T-helper 17 cell (primary cell): ENCODE measurements at places on chromosomes 16 and 17.

GRCh38 chr17:33750943-33751701, 458.0 kb upstream of the ASIC2 start:
- peak; percentile 37 for DNase-seq

DNA sequence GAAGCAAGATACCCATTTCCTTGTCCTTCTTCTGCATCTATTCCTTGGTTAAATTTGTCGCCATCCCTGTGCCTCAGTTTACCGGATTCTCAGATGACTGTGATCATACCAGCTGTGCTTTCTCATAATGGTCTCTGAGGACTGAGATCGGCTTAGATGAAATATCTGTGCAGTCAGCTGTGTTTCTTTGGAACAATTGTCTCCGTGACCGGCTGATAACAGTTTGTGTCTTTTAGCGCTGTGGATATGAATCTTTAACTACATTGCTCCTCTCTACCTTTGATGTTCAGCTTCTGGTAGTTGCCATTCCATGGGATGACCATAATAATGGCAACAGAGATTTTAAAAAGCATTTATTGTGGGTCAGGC, 473 bp downstream of the FTO start:
- no peak for DNase-seq

GRCh38 chr16:8619671-8620370, 1.7 kb upstream of the METTL22 start:
- DNase-seq = no peak

DNA sequence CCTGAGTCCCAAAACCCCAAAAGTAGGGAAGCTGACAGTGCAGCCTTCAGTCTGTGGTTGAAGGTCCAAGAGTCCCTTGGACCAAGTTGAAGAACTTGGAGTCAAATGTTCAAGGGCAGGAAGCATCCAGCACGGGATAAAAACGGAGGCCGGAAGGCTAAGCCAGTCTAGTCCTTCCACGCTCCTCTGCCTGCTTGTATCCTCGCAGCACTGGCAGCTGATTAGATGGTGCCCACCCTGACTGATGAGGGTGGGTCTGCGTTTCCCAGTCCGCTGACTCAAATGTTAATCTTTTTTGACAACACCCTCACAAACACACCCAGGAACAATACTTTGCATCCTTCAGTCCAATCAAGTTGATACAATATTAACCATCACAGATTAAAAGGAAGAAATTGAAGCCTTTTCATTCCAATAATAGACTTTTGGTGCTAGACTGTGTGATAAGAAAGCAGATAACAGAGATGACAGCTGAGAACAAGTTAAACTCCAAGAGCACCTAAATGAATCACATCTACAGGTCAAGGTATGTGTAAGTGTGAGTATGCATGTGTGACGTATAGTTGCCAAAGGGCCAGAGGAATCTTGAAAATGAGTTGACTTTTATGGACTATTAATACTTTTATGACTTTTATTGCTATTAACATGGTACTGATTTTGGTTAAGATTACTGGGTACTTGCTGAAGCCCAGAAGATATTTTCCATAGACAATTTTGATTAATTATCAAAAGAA, 933.5 kb upstream of the SOX9 start:
- no peak for DNase-seq

DNA sequence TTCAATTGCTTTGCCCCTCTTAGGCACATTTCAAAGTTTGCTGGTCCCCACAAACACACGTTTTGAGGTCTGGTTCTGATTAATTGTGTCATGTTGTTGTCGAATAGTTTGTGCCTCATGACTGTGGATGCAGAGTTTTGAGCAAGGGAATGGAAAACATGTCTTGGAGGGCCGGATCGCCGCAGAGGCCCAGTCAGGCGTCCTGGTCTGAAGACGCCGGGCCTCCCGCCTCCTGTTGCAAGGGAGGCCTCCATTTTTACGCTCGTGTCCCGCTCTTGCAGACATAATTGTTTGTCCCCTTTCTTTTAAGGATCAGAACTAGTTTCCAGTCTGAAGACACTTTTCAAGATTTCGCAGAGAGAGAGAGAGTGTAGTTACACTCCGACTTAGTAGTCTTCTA, 3.2 kb downstream of the NTN1 start:
- no peak for DNase-seq

DNA sequence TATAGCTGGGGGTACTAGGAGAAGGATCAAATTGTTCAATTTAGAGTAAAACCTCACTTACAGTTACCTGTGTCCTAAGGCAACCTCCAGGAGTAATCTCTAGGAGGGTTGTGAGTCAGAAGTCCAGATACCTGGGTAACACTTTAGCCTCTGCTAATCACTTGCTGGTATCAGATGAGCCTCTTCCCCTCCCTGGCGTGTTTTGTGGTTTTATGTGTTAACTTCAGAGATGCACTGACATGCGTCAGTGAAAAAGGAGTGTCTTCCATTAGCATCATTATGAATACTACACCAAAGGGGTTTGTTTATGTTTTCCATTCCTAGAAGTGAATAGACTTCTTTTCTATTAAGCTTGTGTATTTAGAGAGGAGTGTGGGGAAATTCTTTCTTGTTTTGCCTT, 208.2 kb downstream of the FTO start:
- no peak for DNase-seq

DNA sequence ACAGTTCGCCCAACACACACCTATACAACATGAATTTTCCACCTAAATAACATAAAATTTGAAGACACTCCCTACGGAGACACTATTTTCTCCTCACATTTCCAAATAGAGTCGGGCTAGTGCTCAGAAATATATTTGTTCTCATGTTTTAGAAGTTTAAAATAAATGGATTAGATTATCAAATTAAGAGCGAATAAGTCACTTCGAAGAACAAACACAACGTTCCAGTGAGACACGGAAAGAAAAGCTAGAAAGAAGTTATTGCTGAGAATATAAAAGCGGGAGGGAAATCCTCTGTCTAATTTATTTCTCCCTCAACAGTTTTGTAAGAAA, 2.0 kb upstream of the HS3ST3B1 start:
- no peak for DNase-seq

- peak; percentile 48 for DNase-seq
These were observed 2.7 kb upstream of the SNX20 start for GRCh38 chr16:50683689-50684374.

- no peak for DNase-seq
These were observed 11.8 kb downstream of the PIK3R6 start for GRCh38 chr17:8855477-8856204.

DNA sequence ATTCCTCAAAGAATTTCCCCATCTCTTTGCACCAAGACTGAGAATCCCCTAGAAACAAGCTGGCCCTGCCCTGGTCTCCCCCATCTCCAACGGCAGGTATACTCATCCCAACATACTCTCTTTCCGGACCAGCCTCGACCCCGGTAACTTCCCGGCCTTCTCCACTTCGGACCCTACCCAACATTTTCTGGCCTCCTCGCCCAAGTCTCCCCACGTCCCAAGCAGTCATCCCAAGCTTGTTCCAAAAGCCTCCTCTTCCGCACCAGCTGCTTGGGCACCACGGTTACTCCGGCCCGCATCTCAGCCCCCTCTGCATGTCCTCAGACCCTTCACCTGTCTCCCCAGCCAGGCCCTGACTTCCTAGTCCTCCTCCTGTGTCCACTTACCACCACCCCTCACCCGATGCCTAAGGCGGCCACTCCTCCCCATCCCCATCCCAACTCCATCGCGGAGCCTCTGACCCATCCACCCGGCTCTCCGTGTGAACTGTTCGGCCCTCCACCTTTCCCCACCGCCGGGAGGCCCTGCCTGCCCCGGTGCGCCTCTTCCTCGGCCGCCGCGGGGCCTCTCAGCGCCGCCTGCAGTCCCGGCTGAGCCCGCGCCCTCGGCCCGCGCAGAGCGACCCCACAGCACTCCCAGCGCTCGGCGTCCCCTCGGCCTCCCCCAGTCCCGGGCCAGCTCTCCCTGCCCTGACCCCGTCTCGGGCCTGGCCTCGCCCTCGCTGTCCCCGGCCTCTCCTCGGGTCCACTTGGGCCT, 994 bp downstream of the PITPNA start:
- DNase-seq = peak; percentile 20

- DNase-seq = no peak
These were observed 50.8 kb downstream of the DNAH17 start for GRCh38 chr17:78526231-78527025.

DNA sequence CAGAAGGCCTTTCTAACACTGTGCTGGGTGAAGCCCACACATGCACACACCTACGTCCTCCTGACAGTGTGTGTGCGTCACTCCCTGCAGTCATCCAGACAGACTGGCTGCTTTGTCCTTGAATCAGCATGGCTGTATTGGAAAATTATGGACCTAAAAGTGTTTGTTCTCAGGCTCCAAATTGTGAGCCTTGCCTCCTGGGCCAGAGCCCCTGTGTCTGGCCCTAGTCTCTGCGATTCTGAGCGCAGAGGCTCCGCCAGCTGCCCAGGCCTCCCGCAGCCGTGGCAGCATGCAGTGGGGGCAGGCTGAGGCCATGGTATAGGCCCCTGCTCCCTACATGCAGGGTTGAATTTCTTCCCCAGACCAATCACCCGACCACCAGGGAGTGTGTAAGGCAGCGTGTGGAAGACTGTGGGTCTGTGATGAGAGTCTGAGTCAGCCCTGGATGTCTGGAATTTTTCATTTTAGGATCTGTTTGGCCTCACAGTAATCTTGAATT, 166.9 kb downstream of the LGALS9B start:
- no peak for DNase-seq

DNA sequence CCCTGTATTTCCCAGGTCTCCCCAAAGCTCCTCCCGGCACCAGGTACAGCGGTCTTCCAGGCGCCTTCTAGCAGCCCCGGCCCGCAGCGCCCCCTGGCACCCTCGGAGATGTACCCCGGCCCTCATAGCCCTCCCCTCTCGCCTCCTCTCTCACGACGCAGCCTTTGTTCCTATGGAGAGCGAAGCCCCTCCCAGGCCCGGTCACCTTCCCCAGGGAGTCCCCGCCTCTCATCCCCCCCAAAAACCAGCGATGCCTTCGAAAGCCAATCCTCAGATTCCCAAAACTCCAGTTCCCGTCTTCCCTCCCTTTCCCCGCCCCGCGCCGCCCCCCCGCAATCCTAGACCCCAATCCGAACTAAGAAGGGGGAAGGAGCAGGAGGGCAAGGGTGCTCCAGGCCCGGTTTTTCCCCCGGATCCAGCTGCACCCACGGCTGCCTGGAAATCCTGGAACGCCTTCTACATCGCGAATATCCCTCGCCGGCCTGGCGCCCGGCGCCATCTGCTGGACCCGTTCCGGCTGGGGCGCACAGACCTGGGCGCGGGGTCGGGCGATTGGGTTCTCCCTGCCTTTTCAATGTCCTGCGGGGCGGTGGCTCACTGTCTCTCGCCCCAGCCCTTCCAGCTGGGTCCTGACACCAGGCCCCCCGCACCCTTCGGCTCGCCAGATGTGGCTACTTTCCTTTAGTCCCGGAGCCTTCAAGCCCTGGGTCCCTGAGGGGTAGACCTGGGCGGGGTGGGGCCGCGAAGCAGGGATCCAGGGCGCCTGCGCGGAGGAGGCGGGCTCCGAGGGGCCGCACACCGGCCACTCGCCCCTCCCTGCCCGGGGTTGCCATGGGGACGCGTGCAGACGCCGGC, at the start of gene DNAH2:
DNAH2 (plus strand) TSS at position 844 of the 855 bp plus-strand sequence. CDS start 1,991 bp downstream, outside the sequence.
- no peak for DNase-seq

- DNase-seq = no peak
These were observed 31.1 kb upstream of the ADORA2B start for GRCh38 chr17:15913826-15914225.

GRCh38 chr16:67884-68789, 4.3 kb downstream of the RHBDF1 start:
- no peak for DNase-seq

DNA sequence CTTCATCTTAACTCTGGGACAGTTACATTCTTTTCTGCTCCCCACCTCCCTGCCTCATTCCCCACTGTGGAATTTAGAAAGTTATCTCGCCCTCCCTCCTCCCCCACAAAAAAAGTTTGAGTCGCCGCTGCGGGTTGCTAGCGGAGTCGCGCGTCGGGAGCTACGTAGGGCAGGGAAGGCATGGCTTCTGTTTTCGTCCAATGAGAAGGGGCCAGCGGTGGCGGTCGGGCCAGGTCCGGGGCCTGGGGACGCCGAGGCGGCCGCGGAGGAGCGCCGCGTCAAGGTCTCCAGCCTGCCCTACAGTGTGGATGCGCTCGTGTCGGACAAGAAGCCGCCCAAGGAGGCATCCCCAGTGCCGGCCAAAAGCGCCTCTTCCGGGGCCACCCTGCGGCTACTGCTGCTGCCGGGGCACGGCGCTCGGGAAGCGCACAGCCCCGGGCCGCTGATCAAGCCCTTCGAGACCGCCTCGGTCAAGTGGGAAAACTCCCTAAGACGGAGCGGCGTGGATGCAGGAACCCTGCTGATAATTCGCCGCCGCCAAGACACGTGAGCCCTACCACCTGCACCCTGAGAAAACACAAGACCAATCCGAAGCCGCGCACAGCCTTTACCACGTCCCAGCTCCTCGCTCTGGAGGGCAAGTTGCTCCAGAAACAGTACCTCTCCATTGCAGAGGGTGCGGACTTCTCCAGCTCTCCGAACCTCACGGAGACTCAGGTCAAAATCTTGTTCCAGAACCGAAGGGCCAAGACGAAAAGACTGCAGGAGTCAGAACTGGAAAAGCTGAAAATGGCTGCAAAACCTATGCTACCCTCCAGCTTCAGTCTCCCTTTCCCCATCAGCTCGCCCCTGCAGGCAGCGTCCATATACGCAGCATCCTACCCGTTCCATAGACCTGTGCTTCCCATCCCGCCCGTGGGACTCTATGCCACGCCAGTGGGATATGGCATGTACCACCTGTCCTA, 8.9 kb downstream of the OR4D1 start:
- peak; percentile 26 for DNase-seq

GRCh38 chr17:14209215-14209614, 27.4 kb downstream of the CDRT15 start:
- DNase-seq = no peak

- no peak for DNase-seq
These were observed 15.3 kb upstream of the HEXD start for GRCh38 chr17:82402865-82403264.

- no peak for DNase-seq
These were observed 2.6 kb downstream of the ABCA9 start for GRCh38 chr17:69058165-69058564.

GRCh38 chr17:17142556-17142955, 63.6 kb downstream of the PLD6 start:
- DNase-seq = no peak

DNA sequence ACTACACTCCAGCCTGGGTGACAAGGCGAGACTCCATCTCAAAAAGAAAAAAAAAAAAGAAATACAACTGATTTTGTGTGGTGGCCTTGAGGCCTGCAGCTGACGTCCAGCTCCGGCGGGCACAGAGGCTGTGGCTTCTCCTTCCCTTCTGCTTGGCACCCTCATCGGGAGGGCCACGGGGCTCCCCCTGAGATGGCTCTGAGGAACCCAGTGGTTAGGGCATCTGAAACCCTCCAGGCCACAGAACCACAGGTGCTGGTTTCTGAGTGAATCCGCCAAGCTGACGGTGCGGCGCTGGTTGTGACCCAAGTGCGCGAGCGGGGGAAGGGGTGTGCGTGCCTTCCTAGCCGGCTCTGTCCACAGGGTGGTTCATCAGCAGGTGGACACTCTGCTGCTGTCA, 63.4 kb downstream of the LMF1 start:
- DNase-seq = no peak

GRCh38 chr16:30760577-30761426, 1.1 kb downstream of the CFAP119 start:
- DNase-seq = no peak

GRCh38 chr16:85046931-85047866, 19.6 kb downstream of the KIAA0513 start:
- no peak for DNase-seq
